Daoy (cell line): ENCODE measurements at places on chromosomes 2 and 18. TPM values are rescaled to one million over a fixed set of nuclear protein-coding genes. Genes with fewer than 3 reads are reported as not detected.

- peak; percentile 93 for DNase-seq
Measured at GRCh38 chr2:207847807-207848544, 78.3 kb upstream of the FZD5 start.

GRCh38 chr2:49754381-49754780 lies 600.1 kb upstream of the FSHR start:
- no peak for DNase-seq

- DNase-seq, result no peak
Measured at GRCh38 chr2:219727771-219728429, 100.5 kb downstream of the SLC4A3 start.

GRCh38 chr2:53787614-53788289 lies 908 bp downstream of the ERLEC1 start:
- no peak for DNase-seq

- DNase-seq, result no peak
Measured at GRCh38 chr2:191839918-191840804, 6.7 kb downstream of the CAVIN2 start.

DNA sequence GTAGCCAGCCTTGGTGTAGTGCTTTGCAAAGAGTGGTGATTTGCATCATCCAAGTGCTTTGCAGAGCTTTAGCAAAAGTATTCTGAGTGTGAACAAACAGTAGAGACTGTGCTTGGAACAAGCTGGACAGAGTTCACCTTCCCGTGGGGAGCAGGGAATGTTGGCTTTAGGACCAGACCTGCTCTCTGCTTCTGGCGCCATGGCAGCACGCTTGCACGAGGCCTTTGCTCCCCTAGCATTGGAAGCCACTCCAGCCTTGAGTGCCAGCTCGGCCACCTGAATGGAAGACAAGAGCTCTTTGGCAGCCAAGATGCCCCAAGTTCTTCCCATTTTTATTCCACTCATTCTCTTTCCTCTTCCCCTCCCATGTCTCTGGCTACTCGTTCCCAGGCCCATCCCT lies 250.8 kb upstream of the OSR1 start:
- no peak for DNase-seq

DNA sequence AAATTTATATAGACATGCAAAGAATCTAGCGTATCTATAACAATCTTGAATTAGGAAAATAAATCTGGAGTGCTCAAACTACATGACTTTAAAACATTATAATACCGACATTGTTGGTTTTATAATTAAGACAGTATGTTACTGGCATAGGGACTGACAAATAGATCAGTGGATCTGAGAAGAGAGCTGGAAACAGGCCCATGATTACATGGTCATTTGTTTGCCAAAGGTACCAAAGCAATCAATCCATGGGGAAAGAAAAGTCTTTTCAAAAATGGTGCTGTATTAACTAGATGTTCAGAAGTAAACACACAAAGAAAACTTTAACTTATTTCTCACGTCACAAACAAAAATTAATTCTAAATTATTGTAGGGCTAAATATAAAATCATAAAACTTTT lies 124.2 kb downstream of the BCL2L11 start:
- DNase-seq, result no peak

GRCh38 chr18:9239720-9240119 lies 94.9 kb upstream of the TWSG1 start:
- DNase-seq, result no peak

- DNase-seq, result no peak
Measured at GRCh38 chr2:84454581-84454980, 4.5 kb downstream of the SUCLG1 start.

- no peak for DNase-seq
Measured at GRCh38 chr2:105450471-105450870, 51.6 kb upstream of the FHL2 start.

DNA sequence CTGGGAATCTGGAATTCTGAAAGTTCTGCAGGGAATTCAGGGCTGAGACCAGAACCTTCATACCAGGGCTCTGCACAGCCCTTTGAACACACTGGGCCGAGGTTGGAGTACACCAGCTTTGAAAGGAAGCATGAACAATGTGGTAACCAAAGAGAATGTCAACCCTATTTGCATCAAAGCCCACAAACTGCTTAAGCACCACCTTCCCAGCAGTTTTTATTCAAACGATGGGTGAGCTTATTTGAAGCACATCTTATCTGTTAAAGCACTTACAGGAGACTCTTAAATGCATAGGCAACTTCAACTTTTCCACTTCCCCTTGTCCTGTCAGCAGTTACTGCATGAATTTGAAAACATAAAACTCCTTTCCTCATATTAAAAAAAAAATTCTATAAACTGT lies 96.6 kb downstream of the TXNL1 start:
- DNase-seq, result no peak

- DNase-seq, result peak; percentile 15
Measured at GRCh38 chr2:215556979-215557378, 121.1 kb upstream of the FN1 start.

DNA sequence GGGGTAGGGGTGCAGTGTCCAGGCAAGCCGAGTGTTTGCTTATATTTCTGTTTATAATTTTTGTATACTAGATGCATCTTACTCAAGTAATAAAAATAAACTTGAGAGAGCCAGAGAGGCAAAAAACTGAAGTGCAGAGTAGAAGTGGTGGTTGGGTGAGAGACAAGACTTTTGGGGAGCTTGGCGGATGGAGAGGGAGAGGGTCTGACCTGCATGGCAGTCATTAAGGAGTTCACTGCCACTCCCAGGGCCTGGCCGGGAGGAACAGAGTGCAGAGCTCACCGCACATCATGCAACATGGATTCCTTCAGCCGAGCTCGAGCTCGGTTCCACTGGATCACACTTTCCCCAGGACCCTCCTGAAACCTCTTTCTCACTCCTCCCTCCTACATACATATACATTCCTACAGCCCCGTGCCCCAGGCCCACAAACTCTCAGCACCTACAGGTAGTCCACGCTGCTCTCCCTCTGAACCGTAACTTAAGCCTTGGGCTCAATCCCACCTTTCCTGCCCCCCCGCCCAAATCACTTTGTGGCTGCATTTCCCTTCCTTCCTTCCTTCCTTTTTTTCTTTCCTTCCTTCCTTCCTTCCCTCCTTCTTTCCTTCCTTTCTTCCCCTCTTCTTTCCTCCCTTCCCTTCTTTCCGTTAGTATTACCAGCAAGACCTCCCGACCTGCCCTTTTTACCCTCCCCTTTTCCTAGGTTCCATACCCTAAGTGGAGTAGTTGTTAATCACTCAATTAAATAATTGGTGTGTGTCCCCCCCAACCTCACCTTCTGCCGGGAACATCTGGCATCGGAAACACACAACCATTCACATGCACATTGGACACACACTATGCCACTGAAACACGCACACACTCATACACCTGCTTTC lies 37.1 kb upstream of the ATP6V1B1 start:
- no peak for DNase-seq

- no peak for DNase-seq
Measured at GRCh38 chr18:38116716-38117115, 551.1 kb upstream of the CELF4 start.

DNA sequence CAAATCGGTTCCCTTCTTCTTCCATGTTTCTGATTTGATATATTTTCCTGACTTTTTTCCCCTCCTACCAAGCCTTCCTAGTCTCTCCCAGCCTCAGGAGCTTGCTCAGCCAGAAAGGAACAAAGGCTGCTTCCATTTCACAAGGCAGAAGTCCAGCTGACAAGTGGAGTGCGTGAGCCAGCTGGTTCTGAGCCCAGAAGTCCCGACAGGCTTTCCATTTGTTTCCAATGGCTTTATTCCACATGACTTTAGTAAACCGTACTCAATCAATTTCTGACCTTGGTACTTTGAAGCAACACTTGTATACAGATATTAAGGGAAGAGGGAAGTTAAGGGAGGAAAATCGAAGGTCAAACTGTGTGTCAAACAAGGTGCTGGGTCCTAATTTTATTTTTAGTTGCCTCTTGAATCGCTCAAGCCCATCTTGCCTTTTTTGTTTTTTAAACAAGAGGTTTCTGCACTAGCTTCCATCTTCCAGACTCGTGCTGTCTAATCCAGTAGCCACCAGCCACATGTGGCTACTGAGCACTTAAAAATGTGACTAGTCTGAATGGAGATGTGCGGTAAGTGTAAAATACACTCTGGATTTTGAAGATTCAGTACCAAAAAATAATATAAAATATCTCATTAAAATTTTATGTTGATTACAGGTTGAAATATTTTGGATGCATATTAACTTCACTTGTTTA lies 36.2 kb downstream of the WIPF1 start:
- DNase-seq, result no peak

DNA sequence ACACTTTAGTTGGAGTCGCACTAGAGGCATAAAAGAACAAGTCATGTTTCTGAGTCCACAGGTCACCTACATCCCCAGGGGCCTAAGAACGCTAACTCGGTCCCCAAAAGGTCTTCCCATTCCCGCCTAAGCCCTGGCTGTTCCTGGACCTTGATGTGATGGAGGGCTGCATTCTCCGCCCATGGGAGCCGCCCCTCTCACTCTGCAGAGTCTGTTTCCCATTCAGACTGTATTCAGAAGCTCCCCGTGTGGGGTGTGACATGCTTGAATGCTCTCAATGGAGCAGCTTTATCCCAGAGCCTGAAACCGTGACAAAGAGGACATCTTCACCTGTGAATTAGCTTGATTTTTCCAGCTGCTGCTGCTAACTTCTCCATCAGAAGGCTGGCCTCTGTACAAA lies 319.0 kb upstream of the KLHL29 start:
- DNase-seq, result no peak

- peak; percentile 10 for DNase-seq
Measured at GRCh38 chr18:28412521-28412920, 235.6 kb upstream of the CDH2 start.

DNA sequence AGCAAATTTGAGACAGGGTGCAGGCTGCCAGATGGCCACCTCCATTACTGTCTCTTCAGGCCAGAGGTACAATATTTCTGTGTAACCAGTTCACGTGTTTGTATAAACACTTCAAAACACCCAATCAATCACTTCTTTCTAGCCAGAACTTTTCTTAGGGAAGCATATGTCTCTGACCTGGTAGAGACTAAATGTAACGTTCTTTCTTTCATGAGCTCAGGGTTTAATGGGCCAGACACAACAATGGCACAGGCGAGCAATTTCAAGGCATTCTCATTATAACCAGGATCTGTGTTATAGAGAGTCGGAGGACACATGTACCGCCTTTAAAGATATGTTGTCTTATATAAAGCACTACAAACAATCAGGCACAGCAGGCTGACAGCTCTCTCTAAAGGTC lies 1846.4 kb upstream of the PIK3C3 start:
- DNase-seq, result no peak

DNA sequence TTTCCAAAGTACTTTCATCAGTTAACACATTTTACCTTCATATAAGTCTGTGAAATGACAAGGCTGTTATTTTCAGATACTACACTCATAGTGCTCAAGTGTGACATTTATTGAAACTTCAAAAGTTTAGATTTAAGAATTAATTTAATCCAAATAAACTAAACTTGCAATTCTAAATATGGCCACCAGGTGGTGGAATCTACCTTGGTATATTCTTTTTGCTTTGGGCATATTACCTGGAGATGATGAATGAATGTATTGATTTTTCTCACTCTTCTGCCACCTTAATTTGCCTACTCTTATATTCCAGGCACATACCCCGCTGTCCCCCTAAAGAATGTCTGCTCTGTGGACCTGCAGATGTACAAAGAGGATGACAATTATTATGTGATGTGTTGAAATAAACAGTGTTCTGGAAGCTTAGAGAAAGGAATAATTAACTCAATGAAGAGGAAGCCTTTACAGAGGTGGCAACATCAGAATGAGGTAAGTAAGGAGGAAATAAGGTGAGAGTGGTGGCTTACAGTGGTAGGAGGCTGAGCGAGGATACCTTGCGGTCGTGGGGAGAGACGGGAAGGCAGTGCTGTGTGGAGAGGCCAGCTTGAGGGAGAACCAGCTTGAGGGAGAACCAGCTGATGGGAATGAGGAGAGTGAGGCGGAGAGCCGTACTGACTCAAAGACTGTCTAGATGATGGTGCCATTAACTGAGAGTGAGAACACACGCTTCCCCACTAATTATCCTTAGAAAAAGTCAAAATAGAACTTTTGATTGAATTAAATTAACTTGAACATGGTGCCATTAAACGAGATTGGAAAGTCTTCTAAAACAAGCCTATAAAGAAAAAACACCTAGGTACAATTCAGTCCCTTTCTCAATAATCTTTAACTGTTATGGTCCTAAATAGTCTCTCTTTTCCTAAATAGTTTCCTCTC lies 179.5 kb downstream of the CELF4 start:
- no peak for DNase-seq

DNA sequence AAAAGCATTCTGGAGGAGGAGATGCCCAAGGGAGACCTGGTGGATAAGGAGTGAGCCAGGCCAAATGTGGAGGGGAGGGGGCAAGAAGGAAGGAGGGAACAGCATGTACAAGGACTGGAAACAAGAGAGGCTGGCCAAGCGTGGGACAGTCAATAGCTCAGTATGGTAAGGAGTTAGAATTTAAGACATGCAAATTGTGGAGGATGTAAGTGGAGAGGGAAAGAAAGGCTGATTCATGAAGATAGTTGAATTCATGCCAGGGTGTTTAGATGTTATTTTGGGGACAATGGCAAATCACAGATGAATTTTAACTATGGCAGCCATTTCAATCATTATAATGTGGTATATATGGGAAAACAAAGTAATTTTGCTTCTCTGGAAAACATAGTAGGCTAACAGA lies 462.3 kb downstream of the MEIS1 start:
- DNase-seq, result no peak

DNA sequence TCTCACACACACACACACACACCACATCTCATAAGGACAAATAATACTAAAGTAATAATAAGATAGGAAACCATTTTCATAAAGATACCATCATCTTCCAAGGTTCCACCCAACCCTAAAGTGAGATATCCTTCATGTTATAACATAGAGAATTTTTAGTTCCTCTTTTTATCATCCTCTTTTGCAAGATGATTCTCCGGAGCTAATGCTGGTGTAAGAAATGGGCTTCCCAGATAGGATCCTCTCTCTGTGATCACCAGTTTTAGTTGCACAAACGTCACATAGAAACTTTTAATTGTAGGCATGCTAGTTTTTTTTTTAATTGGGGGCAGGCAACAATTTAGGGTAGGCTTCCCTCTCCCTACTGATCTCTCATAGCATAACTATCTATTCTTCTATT lies 49.6 kb downstream of the ARHGAP25 start:
- DNase-seq, result no peak

- no peak for DNase-seq
Measured at GRCh38 chr2:143157418-143157817, 28.2 kb downstream of the ARHGAP15 start.

GRCh38 chr2:9160732-9161131 lies 45.9 kb upstream of the ASAP2 start:
- DNase-seq, result no peak

DNA sequence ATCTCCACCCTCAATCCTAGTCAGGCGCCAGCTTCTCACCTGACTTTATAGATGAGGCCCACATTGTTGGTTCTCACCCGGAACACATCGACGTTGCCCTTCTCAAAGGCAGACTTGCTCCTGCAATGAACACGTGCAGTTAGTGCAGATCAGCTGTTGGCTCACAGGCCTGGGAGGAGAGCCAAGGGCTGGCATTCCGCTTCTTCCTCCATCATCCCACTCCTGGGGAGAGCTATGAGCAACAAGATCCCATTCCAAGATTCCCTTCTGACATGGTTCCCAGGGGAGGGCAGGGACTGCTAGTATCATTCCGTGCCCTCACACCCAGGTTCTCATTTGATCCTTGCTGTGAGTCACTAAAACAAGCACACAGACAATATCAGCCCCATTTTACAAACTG lies 15.1 kb downstream of the LOXHD1 start:
- DNase-seq, result peak; percentile 29

SLC11A1 gene
- total RNA-seq, result not detected in 2 replicates

MC4R gene
- total RNA-seq, result not detected in 2 replicates

RFX8 gene
- total RNA-seq, result 0.69 and 4.6 TPM in 2 replicates

COL4A3 gene
- total RNA-seq, result 0.06 TPM in 1 of 2 replicates, not detected in the other

SNRNP27 gene
- total RNA-seq, result 103 and 135 TPM in 2 replicates

PLCL1 gene
- 0.11 TPM in 1 of 2 replicates, not detected in the other for total RNA-seq

MAPK4 gene
- 0.17 TPM in 1 of 2 replicates, not detected in the other for total RNA-seq

ABHD1 gene
- total RNA-seq, result 1.7 TPM in 1 of 2 replicates, not detected in the other

KYNU gene
- total RNA-seq, result 11.7 and 16.9 TPM in 2 replicates
